Activated T-helper 1 cell treated with anti-CD3 and anti-CD28 coated beads, Interleukin-12 subunit alpha, Interleukin-12 subunit beta, Interleukin-2, Interleukin-4 antibody, amounts not matched to agents 30 ng/mL and 10 ng/mL and 1 ng/mL, durations not matched to agents 14 hours and 24 hours and 36 hours (primary cell): ENCODE measurements at places on chromosomes 4 and X. TPM values are rescaled to one million over a fixed set of nuclear protein-coding genes. Genes with fewer than 3 reads are reported as not detected.

DNA sequence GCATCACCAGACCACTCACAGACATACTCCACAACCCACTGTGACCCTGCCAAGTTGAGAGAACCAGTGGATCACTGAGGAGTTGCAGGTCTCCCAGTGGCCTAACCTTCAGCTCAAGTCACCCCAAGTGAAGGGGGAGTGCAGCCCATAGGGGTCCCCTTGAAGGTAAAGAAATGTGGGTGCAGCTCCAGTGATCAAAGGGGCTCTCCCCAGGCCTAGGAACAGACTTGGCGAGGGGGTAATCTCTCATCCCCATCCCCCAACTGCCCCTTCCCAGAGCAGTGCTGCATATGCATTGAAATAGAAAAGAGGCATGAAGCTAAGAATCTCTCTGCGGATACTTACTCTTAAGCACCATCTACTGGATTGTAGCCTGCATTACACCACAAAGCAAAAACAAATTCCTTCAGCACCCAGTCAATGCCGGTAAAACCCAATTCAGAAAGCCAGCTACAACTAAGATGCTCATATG lies 27.0 kb downstream of the MAGEE1 start:
- DNase-seq = no peak

- DNase-seq = no peak
These were observed 3.9 kb downstream of the LOC101059915 start for GRCh38 chrX:71671043-71671780.

DNA sequence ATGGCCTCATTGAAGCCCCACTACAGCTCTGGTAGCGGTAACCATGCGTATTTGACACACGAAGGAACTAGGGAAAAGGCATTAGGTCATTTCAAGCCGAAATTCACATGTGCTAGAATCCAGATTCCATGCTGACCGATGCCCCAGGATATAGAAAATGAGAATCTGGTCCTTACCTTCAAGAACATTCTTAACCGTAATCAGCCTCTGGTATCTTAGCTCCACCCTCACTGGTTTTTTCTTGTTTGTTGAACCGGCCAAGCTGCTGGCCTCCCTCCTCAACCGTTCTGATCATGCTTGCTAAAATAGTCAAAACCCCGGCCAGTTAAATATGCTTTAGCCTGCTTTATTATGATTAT lies 876 bp downstream of the HPRT1 start:
- no peak for DNase-seq

Gene PGRMC1
- total RNA-seq = 41.1 and 41.6 TPM in 2 replicates
